ENCODE measurements at places on chromosomes 4 and X.

DNA sequence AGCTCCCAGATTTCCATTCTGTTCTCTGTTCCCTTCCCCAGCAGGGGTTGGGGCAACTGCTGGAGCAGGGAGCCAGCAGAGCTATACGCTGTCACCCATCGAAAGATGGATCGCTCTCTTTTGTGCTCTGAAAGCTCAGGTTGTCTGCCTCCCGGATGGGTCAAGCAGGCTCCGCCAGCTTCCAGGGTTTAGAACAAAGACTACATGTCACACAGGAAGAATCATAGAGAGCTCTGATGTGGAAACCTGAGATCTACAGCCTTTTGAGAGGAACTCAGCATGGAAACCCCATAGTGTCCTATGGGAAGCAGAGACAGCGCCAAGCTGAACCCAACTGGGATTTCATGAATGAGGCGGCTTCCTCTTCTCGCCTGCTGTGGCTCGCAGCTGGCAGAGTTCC is 205.4 kb downstream of the HS3ST1 start:
- no peak for DNase-seq

DNA sequence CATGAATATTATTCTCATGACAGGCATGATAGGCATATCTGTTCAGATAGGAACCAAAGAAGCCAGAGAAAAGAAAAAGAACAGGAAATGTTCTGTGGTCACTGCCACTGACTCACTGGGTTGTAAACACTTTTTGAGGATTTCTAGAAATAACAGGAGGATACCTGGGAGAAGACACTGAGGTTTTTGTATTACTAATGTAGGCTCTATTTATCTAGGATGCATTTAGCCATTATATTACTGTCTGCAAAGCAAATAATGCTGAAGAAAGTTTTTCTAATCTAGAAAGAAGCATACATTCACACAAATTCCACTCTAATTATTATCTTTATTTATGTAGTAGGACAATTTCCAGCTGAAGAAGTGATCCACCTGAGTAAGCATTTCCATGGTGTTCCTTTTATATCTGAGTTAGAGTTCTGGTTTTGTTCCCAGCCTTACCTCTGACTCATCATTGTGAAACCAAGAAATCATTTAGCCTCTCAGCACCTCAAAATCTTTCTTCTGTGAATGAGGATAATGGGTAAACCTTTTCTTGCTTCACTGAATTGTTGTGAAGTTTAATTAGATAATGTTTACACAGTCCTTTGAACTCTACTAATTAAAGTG is 40.2 kb upstream of the EPGN start:
- no peak for DNase-seq

- DNase-seq: no peak
These were observed 19.2 kb downstream of the G3BP2 start for GRCh38 chr4:75653845-75654503.

DNA sequence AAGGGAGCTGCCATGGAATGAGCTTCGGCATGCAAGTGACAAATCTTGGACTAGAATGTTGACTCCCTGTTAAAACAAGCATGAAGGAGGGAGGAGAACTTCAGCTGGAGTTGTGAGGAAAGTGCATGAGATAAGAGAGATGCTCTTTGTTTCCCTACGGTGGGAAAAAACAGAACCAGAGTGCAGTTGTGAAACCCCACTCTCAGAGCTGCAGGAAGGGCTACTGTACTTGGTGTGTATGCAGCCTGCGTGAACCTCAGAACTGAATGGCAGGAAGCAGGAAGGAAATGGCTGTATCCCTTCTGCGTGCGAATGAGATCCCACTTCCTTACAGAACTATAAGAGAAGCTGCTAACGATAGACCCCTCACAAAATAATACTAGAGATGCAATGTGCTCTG is 57.2 kb downstream of the EGF start:
- no peak for DNase-seq

DNA sequence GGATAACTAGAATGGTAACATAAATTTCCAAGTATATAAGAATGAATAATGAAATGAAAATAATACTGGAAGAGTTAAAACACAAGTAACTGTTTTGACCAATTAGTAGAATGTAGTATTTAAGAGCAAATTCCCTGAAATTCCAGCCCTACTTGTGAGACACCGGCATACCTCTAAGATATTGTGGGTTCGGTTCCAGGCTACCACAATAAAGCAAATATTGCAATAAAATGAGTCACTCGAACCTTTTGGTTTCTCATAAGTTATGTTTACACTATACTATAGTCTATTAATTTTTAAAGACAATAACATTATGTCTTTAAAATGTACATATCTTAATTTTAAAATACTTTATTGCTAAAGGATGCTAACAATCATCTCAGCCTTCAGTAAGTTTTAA is 15.2 kb upstream of the IQCM start:
- DNase-seq: no peak

- no peak for DNase-seq
These were observed 18.7 kb downstream of the KDM6A start for GRCh38 chrX:44891642-44892041.

DNA sequence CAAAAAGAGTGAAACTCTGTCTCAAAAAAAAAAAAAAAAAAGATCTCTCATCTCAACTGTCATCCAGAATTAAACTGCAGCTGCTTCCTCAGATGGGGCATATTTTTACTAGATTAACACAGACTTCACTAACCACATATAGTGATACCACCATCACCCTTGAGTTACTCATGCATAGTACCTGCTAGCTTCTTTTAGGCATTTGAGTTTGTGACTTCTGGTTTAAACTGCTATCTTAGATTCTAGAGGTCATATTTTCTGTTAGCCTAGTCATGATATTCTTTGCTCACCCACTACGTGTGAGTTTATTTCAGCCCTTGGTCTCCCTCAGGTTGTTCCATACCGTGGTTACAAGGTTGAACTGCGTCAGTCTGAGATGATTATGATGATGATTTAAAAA is 154.9 kb upstream of the BMP3 start:
- no peak for DNase-seq

DNA sequence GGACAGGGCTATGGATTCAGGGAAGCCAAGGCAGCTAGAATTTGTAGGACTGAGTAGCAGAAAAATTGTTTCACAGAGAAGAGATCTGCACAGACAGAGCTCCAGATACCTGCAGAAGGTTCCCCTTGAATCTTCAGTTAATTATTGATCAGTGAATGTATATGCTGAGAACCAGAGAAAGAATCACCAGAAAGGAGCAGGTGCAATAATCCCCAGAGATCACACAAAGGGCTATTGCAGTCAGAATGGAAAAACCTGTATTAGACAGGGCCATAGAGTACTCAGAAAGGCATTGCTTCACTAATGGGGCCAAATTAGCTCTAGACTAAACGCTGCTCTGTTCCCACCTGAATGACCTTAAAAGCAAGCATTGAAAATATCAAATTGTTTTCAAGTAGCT is 35.5 kb upstream of the SMAD1 start:
- DNase-seq: no peak

- DNase-seq: no peak
These were observed 6.3 kb downstream of the TKTL2 start for GRCh38 chr4:163467082-163467770.

- DNase-seq: no peak
These were observed 27.9 kb upstream of the NAF1 start for GRCh38 chr4:163194593-163194992.

DNA sequence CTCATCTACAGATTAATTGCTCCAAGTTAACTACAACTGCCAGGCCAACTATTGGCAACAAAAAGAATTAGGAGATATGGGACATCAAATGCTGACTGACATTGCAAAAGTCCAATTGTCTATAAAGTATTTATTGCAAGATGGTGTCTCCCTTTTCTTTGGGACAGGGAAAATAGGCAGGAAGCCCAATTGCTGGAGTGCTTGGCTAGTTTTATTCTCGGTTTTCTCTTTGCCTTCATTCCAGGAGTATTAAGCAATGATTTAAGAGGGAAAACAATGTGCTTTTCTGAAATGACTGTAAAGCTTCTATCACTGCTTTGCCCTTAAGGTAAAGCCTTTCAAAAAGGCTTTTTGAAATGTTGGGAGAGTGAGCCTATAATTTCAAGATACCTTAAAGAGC is 62.8 kb upstream of the DIAPH2 start:
- no peak for DNase-seq

DNA sequence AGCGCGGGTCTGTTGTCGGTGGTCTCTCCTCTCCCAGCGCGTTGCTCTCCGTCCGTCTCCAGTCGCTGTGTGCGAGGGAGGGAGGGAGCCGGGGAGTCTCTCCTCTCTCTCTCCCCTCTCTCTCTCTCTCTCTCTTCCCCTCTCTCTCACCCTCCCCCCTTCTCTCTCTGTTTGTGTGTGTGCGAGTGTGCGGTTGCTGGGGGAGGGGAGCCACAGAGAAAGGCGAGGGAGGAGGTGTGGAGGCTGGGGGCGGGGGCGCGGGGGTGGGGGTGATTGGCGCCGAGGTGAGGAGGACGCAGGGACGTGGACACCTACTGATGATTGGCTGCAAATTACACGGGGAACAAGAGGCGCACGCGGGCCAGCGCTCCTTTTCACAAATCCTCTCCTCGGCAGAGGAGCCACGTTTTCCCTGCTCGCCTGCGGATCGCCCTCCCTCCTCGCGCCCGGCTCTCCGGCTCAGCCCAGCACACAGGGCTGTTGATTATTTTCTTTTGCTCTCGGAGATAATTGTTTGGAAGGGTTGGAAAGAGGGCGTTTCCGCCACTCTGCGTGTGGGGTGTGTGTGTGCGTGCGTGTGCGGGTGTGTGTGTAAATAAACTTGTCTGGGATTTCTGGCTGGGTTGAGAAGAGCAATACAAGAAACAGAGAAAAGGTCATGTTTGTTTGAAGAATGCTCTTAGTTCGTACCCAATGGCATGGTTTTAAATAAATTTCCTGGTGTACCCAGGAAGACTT is at the start of gene CXXC4:
Gene CXXC4, minus strand, starts transcription at position 73 of the 738 bp plus-strand sequence. CDS start 3,092 bp downstream, outside the sequence.
- DNase-seq: no peak

- peak; percentile 34 for DNase-seq
These were observed 5.6 kb downstream of the PRDM8 start for GRCh38 chr4:80202741-80203553.

DNA sequence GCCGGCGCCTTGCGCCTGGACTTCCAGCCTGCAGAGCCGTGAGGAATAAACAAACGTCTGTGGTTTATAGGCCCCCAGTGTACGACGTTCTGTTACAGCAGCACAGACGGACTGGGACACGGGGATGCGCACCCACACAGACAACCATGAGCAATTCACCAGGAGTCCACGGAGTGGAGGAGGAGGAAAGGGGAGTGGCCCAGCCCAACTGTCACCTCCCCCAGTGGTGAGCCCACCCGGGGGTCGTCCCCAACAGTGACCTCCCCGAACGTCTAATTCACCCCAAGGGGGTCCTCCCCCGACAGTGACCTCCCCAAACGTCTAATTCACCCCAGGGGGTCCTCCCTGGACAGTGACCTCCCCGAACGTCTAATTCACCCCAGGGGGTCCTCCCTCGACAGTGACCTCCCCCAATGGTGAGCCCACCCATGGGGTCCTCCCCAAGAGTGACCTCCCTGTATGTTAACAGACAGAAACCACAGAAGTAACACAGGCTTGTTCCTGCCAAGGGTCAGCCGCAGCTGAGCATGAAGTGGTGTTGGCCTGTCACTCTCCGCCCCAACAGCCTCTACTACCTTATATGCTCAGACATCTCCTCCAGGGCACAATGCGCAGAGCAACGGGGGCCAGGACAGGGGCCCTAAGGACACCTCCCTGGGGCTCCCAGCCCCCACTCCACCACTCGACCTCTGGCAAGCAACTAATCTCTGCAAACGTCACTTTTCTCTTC is 6.2 kb downstream of the GAK start:
- no peak for DNase-seq

DNA sequence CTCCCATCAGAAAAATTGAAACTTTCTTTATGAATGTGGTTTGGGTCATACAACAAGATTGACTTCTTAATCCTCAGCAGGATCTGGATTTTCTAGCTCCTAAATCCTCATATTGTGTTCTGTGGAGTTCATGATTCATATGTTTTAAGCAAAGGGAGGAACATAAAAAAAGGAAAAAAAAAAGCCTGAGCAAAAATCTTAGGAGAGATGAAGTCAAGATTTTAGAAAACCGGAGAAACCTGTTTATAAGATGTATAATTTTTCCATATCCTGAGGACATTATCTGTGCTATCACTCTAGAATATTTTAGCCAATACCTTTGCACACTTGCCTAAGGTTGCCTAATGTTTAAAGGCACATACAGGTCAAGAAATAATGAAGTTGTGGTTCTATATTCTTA is 7.0 kb upstream of the EREG start:
- DNase-seq: no peak

GRCh38 chr4:75172551-75172950 is 239.6 kb downstream of the PARM1 start:
- DNase-seq: no peak

- peak; percentile 6 for DNase-seq
These were observed 291 bp upstream of the NBDY start for GRCh38 chrX:56728752-56729151.

- peak; percentile 49 for DNase-seq
These were observed 88.2 kb upstream of the TNIP3 start for GRCh38 chr4:121252224-121252806.

DNA sequence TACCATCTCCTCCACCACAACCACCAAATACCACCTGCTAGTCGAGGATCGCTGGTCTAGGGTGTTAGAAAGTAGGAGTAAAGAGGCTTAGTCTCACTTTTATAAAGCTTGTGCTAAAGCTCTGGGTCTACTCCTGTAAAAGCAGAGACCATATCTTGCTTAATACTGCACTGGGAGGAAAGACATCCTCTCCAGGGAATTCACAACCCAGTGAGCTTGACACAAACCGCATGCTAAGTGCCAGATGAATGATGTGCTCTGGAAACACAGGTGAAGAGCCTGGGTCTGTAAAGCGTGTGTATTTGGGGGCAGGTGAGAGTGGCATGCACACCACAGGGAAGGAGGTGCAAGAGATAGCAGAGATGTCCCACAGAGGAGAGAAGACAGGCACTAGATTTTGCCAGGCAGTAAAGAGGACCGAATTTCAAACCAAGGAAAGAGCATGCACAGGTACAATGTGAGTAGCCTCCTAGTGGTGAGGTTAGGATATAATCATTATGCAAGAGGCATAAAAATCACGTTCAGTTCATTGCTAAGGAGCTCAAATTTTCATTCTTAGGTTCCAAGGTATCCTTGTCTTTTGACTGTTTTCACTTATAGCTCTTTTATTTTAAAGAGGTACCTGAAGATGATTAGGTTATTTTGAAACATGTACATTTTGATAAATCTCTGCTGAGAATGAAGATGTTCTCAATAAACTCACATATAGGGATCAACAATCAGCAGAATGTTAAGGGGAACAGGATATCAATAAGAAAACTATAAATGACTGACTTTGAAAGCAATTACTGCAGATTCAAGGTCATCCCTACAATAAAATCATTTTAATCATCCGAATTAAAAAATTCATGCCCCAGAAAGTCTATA is 20.7 kb downstream of the TAPT1 start:
- no peak for DNase-seq

DNA sequence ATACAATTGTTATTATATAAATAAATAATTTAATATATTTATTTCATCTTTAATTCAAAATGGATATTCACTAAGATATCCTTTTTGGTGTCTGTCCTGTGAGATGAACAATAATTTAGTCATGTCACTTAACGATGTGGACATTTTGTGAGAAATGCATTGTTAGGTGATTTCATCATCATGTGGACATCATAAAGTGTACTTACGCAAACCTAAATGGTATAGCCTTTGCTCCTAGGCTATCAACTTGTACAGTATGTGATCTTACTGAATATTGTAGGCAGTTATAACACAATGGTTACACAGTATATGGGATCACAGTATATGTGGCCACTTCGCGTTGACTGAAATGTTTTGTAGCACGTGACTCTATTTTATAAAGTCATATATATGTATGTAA is 20.2 kb upstream of the CHRNA9 start:
- DNase-seq: no peak

- DNase-seq: peak; percentile 36
These were observed 441.9 kb downstream of the INPP4B start for GRCh38 chr4:142404191-142404611.

All from stimulated activated CD4-positive, alpha-beta T cell treated with anti-CD3 and anti-CD28 coated beads, Interleukin-4, amount 100 ng/mL, for 4 hours (primary cell).